ENCODE measurements at places on chromosomes 16 and 17. TPM values are rescaled to one million over a fixed set of nuclear protein-coding genes. Genes with fewer than 3 reads are reported as not detected.

The SRCAP gene
- 16.5 TPM for polyA plus RNA-seq

The CD19 gene
- polyA plus RNA-seq: 0.79 TPM

The MT1M gene
- 551 TPM for polyA plus RNA-seq

The MYL4 gene
- 2.0 TPM for polyA plus RNA-seq

The CCL2 gene
- polyA plus RNA-seq: 781 TPM

The WNT9B gene
- polyA plus RNA-seq: not detected

The KIF2B gene
- not detected for polyA plus RNA-seq

All from adipose tissue (tissue), 3 donors.